NCI-H2081 treated with DMSO at 0.1 percent for 48 hours (cell line): ENCODE measurements at places on chromosomes 5 and 9.

GRCh38 chr5:5424736-5425135 lies 2.3 kb downstream of the ICE1 start:
- no peak for DNase-seq

GRCh38 chr9:16221366-16221765 lies 649.1 kb downstream of the BNC2 start:
- DNase-seq: no peak

- no peak for DNase-seq
Measured at GRCh38 chr9:118029425-118029824, 325.2 kb downstream of the TLR4 start.

DNA sequence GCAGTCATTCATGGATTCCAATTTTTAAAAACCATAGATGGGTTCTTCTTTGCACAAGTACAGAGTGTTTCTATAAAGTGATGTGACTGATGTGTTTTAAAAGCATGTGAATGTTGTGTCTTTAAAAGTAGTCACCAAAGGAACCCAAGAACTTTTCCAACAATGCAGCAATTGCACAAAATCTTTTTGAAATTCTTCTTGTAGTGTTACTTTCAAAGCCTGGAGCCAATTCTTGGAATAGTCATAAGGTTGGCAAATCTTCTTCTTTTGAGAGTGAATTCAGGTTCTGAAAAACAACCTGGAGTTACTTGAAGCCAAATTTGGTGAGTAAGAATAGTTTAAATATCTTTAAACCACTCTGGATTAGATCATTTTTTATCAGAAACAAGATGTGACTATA lies 10.5 kb downstream of the GRAMD2B start:
- no peak for DNase-seq

- DNase-seq: no peak
Measured at GRCh38 chr5:110324876-110325275, 401.6 kb downstream of the TMEM232 start.

DNA sequence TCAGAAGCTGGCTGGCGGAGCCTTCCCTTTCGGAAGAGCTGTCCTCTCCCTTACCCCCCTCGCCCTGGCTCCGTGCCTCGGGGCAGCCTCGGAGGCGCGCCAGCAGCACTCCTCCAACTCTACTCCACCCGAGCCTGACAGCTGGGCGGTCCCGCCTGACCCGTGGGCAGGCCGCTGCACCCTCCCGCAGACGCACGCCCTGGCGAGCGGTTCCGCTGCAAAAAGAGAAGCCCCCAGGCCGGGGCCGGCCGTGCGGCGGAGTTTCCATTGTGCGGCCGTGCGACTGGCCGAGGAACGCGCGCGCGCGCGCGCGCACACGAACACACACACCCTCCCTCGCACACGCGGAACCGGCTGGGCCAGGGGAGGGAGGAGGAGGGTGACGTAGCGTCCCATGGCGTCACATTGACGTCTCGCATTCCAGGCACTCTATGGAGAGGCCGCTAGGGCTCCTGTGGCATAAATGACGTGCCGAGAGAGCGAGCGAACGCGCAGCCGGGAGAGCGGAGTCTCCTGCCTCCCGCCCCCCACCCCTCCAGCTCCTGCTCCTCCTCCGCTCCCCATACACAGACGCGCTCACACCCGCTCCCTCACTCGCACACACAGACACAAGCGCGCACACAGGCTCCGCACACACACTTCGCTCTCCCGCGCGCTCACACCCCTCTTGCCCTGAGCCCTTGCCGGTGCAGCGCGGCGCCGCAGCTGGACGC lies at the start of gene NR4A3:
Gene NR4A3 (plus strand): TSS at position 490 of the 713 bp plus-strand sequence. CDS start 6,158 bp downstream, outside the sequence.
- DNase-seq: peak; percentile 59

DNA sequence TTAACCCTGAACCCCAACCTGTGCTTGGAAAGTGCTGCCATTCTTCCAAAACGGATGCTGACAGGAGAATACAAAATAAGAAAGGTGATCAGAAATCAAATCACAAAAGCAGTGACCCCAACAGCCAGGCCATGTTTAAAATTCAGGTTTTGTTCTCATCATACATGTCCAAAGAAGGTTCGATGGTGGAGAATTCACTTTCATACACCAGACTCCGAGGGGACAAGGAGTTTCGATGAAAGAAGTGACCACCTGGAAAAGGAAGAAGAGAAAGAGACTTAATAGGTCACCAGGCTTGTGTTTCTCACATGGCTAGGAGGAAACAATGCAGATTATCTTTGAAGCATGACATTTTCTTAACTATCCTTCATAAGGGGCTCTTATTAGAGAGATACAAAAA lies 12.5 kb upstream of the TBC1D9B start:
- no peak for DNase-seq

DNA sequence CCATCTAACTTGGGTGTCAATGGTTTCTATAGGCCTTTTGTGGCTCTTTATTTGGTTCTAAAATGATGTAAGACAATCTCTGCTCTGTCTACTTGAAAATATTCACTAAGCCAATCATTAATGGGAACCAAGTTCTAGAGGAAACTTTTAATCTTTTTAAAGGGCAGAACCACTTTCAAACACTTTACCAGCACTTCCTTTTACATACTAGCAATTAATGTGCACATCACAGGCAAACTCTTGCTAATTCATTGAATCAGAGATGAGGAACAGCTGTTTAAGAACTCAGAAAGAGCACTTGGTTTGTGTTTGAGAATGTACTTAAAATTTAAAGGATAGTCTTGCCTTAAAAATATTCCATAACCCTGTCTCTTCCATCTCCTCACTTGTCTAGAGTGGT lies 83.4 kb downstream of the PAPPA start:
- no peak for DNase-seq

DNA sequence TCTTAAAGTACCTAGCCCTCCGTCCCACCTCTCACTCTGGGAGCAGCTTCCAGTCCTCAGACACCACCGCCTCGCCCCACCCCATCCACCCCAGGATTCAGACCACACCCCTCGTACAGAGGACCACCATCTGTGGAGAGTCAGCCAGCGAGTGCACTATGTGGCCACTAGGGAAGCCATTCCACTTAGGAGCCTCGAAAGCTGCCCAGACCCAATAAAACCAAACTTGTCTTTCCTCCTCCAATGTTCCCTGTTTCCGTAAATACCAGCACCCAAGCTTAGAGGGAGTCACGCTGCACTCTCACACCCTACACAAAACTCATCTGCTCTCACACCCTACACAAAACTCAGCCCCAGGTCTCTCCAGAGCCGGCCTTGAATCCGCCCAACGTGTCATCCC lies 1.9 kb downstream of the GCNT4 start:
- no peak for DNase-seq

DNA sequence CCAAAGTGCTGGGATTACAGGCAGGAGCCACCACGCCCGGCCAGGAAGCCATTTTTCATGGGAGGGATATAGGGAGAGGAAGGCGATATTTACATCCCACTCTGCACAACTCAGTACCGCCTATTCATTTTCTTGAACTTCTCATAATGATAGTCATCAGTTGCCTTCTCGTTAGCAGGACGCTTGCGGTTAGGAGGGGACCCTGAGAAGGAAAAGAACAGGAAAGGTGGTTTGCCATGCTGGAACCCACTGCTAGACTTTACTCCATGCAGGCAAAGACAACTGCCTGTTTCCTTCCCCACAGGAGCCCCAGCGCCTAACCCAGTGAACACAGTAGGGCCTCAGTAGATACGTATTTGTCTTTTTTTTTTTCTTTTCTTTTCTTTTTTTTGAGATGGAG lies 4.1 kb upstream of the TOR1A start:
- DNase-seq: no peak

- DNase-seq: no peak
Measured at GRCh38 chr5:164869325-164869724, 1363.9 kb downstream of the MAT2B start.

DNA sequence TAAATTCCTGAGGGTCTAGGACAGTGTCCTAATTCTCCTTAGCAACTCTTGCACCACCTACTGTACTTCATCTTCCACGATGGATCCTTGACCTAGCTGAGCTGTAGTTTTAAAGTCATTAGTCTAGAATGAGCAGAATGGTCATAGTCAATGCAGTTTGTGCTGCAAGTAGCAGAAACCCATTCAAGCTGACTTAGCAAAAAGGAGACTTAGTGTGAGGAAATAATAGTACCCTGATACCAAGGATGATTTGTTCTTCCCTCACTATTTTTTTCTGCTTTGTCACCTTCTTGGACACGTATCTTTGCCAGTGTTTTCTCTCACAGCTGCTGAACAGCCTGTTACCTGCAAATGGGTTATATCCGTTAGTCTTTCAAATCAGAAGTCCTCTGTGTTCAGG lies 5.3 kb downstream of the MFAP3 start:
- no peak for DNase-seq

DNA sequence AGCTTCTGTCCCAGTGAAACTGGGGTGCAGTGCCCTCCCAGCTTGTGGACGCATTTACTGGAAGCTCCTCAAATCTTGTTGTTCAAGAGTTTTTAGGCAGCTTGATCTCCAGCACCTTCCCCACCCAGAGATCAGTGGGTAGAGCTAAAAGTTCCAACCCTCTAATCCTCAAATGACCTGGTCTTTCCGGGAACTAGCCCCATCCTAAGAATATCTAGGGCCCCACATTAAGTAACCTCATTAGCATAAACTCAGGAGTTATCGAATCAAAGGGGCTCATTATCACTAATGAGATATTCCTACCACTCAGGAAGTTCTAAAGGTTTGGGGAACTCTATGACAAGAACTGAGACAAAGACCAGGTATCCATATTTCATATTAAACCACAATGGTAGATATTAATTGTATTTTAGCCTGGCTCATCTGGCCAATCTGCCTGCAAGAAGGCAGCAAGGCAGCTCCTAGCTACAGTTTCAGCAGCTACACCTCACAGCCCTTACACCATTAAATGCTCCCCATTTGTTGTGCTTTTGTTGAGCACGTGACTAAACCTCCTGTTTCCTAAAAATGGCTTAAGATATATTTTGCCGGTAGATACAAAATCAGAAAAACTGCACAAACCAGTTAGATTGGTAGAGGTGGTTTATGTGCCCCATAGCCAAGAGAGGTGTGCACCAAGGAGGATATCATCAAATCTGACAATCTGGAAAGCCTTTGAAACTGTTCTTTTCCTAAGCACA lies 24.6 kb upstream of the SLC22A5 start:
- DNase-seq: no peak

DNA sequence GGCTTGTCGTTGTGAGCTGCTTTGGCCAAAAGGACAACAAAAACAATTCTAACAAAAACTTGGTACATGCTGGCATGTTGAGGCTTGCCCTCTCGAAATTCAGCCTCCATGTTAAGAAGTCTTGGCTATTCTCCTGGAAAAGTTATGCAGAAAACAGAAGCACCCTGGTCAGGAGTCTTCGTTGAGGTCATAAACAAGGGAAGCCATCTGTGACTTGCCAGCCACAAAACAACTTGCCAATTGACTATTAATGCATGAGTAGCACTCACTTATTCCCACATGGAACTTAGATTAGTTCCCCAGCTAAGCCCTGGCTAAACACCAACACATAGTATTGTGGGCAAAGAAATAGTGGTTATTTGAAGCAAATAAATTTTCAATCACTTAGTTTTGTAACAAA lies 521.0 kb upstream of the CHD1 start:
- no peak for DNase-seq
